ENCODE measurements at places on chromosomes 16 and 17. TPM values are rescaled to one million over a fixed set of nuclear protein-coding genes. Genes with fewer than 3 reads are reported as not detected.

DNA sequence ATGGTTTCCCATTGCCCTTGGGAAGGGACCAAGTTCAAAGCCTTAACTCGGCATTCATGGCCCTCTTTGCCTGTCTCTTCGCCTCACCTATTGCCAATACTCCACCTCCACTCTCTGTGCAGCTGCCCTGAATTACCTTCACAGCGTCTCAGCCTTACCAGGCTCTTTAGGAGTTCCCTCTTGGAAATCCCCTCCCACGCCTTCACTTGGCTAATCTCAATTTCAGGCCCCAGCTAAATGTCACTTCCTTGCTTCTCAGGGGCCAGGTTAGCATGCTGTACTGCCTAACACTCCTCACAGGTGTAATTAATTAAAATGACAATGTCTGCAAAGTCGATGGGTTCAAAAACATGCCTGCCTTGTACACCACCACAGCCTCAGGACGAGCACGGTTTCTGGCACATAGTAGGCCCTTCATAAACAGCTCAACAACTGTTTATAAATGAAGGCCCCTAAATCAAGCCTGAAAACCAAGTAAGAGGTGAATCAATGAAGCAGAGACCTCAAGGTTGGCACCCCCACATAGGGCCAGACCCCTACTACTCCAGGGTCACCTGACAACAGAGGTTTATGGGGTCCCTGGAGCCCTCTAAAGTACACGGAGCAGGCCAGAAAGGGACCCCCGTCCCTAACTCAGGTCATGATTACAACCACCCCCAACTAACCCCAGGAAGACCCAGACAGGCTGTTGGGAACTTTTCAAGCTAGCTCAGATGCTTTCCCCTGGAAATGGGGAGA, 11.2 kb upstream of the EEF2K start:
- DNase-seq: no peak

- DNase-seq: no peak
Measured at GRCh38 chr17:80755650-80756405, 211.2 kb downstream of the RPTOR start.

- DNase-seq: no peak
Measured at GRCh38 chr17:32496395-32497073, 9.7 kb downstream of the CDK5R1 start.

GRCh38 chr16:80463326-80463725, 77.5 kb upstream of the DYNLRB2 start:
- no peak for DNase-seq

GRCh38 chr17:73301369-73301768, 10.4 kb downstream of the CDC42EP4 start:
- no peak for DNase-seq

GRCh38 chr16:67454104-67454503, 23.2 kb downstream of the HSD11B2 start:
- DNase-seq: no peak

DNA sequence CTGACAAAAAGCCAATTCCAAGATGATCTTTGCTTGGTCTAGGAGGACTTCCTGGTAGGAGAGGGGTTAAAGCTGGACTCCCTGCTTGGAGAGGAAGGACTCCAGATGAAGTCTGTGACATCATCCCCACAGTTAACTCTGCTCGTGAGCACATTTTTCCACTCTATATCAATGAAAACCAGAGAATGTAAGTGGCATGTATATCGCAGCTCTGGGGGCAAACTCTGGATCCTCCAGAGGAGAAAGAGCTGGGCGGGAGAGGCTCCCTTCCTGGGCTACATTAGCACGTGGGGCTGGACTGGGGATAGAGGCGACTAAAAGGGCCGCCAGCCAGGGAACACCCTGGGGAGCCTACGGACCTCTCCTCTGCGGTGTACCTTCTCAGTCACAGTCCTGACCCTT, 34.1 kb downstream of the HIC1 start:
- DNase-seq: no peak

DNA sequence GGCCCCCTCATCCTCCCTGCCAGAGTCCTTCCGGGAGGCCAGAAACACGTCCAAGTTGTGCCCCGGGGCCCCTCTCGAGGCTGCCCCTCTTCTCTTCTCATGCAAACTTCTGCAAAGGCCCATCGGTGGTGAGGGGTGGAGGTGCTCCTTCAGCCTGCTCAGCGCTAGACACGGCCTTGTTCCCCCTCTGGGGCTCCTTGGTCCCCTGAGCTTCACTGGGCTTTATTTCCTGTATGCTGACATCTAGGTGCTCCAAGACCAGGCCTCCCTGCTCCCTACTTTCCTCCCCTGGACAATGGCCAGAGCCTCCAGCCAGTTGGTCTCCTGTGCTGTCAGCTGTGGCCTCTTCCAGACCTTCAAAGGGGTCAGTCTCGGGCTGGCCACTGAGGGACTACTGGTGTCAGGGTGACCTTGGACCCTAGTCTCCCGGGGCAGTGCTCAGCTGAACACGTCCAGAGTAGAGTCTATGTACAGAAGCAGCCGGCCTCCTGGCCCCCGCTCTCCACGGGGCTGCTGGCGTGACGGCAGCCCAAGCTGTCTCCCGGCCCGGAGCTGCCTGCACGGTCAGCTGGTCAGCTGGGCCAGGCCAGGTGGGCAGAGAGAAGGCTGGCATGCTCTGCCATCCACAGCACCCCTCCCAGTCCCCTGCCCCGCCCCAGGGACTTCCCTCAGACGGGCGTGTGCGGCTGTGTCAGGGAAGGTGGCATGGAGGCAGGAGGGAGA, 1.7 kb upstream of the PRR35 start:
- no peak for DNase-seq

DNA sequence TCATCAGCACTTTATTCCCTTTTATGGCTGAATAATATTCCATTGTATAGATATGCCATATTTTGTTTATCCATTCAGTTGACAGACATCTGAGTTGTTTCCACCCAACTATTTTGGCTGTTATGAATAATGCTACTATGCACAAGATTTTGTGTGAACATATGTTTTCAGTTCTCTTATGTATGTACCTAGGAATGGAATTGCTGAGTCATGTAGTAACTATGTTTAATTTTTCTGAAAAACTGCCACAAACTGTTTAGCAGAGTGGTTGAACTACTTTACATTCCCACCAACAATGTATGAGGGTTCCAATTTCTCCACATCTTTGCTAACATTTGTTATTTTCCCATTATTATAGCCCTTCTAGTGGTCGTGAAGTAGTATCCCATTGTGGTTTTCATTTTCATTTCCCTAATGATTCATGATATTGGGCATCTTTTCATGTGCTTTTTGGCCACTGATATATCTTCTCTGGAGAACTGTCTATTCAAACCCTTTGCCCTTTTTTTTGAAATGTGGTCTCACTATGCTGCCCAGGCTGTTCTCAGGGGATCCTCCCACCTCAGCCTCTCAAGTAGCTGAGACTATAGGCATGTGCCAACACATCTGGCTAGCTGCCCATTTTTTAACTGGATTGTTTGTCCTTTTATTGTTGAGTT, 26.3 kb downstream of the SMURF2 start:
- DNase-seq: no peak

DNA sequence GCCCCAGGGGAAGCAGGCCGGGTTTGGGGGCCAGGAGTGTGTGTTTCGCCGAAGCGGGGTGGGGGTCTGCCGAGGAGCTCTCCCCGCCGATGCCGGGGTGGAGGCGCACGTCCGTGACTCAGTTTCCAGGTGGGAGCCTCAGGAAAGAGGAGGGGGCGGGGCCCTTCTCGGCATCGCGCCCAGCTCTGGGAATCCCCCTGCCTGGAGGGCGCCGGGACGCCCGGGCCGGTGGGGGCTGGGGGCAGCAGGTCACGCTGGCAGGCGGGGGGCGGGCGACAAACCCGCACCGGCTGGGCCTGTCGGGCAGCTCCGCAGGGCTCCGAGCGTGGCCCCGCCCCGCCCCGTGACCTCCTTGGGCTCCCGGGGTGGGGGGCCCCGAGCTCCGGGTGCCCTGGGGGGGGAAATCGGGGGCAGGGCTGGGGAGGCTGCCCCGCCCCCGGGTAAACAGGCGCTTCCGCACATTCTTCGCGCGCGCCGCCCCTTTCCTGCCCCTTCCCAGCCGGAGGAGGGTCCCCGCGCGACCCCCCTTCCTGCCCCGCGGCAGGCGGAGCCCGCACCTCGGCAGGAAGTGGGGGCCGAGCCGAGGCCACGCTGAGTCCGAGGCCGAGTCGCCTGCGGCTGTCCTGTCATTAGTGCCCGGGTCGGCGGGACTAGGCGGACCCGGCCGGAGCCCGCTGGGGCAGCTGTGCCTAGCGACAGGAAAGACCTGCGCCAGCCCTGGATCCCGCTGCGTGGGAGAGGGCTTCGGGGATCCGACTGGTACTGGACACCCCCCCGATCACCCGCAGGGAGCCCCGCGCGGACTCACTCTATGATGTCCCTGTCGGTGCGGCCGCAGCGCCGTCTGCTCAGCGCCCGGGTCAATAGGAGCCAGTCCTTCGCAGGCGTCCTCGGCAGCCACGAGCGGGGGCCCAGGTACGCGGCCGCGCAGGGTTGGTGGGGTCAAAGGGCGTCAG, 9.3 kb downstream of the RIPOR1 start:
- DNase-seq: peak; percentile 77

Gene ARHGAP23
- 54.9 TPM for total RNA-seq

Gene SSTR5
- 6.5 TPM for total RNA-seq
